Kidney glomerular epithelial cell (primary cell): ENCODE measurements at places on chromosomes 1 and 21.

DNA sequence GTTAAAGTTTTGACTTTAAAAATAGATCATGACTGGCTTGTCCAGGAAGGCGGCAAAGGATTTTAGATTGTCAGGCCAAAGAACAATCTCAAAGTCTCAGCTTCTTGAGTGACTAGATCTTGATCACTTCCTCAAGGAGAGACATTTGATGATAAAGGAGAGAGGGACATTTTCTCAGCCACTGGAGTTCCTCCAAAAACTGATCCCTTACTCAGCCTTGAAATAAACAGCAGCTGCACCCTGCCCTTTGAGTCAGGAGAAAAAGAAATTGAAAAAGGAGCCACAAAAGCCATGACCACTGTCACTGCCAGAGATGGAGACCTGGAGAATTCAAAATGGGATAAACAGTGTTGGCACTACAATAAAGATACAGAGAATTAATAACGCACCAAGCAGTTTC is 288.4 kb upstream of the PRMT6 start:
- DNase-seq: no peak

GRCh38 chr1:75079538-75080290 is 54.5 kb upstream of the LHX8 start:
- no peak for DNase-seq

DNA sequence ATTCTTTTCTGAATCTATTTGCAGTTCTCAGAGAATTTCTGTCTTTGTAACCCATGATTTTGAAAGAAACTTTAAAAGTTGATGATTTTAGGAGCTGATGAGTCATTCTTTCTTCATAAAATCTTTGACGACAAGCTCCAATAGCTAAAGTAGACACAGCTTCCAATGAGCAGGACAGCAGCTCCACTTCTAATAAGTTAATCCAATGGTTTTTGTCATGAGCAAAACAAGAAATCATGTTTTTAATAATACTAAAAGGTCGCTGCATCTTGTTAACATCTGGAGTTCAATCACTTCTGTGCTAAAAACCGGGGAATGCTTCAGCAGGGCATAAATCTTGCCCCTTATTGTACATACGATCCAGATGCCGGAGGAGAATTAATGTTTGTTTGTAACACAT is 48.9 kb upstream of the GORAB start:
- no peak for DNase-seq

DNA sequence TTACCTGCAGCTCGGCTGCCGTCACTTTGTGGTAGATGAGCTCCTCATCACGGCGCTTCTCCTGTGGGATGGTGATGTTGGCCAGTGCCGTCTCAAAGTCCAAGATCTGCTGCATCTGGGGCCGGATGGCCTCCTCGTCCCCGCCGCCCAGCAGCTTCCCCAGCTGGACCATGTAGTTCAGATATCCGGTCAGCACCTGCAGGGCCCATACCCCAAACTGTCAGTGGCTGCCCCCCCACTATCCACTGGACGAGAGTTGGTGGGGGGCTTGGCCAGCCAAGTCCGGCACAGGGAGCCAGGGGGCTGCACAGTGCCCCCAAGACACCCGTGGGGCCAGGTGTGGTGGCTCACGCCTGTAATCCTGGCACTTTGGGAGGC is 34.3 kb downstream of the ECE1 start:
- DNase-seq: no peak

- DNase-seq: no peak
These were observed 132.5 kb downstream of the ZNF326 start for GRCh38 chr1:90127288-90127953.
